ENCODE measurements at places on chromosomes 6 and 20.
A peak's percentile ranks its signal among the peaks of the same experiment; 100 is the strongest.

DNA sequence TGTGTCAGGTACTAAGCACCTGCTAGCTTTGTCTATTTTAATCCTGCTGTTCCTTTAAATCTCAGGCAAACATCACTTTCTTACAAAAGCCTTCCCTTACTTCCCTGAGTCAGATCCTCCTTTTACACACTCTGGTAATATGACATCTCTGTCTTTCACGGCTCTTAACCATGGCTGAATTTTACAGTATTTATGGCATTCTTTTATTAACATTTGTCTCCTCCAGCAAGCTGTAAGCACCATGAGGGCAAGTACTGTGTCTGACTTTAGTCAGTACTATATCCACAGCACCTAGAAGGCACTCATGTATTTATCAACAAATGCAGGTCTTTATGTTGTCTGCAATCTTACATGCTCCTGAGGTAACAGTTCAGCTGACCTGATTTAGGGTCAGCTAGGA is 33.7 kb upstream of the HBS1L start:
- DNase-seq: peak; percentile 26

DNA sequence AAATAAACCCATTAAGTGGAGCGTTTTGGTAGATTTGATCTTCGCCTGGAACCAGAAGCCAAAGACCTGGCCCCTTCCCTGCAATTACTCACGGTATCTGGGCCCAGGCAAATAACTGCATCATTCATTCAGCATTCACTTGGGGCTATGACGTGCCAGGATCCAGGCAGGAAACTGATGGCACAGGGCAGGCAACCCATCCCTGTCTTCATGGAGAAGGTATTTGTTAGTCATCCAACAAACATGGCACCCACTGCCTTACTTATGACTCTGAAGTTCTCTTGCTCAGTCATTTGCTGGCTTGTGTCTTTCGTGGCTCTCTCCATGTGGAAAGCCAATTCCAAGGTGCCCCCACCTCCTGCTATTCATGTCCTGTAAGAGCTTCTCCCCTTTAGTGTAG is 232.4 kb downstream of the BMP7 start:
- no peak for DNase-seq

DNA sequence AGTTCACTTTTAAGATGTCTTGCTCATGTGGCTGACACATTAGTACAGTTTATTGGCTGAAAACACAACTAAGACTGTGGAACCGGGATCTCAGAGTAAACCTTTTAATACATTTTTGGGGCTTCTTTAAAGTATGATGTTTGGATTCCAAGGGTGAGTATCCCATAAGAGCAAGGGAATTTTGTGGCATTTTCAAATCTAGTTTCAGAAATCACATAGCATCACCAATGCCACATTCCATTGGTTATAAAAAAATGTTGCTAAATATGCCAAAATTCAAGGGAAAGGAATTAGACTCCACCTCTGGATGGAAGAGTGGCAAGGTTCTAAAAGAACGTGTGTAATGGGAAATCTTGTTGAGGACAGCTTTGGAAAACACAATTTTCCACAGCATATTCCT is 338.6 kb downstream of the COL12A1 start:
- no peak for DNase-seq

GRCh38 chr20:9919271-9920014 is 80.6 kb upstream of the PAK5 start:
- peak; percentile 61 for DNase-seq

DNA sequence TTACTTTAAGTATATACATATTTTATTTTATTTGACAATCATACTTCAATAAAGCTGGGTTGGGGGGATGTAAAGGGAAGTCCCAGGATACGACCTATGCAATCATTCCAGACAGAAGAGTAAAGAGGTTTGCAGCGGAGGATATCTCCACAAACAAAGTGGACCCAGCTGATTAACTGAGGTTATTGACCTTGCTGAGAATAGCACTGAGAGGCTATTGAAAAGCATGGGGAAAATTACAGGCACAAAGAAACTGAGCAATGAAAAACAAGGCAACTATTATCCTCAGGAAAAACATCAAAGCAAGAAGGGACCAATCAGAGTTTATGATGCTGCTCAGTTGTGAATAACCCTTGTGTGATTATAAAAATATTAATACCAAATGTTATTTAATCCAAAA is 32.6 kb downstream of the SERPINB1 start:
- no peak for DNase-seq

DNA sequence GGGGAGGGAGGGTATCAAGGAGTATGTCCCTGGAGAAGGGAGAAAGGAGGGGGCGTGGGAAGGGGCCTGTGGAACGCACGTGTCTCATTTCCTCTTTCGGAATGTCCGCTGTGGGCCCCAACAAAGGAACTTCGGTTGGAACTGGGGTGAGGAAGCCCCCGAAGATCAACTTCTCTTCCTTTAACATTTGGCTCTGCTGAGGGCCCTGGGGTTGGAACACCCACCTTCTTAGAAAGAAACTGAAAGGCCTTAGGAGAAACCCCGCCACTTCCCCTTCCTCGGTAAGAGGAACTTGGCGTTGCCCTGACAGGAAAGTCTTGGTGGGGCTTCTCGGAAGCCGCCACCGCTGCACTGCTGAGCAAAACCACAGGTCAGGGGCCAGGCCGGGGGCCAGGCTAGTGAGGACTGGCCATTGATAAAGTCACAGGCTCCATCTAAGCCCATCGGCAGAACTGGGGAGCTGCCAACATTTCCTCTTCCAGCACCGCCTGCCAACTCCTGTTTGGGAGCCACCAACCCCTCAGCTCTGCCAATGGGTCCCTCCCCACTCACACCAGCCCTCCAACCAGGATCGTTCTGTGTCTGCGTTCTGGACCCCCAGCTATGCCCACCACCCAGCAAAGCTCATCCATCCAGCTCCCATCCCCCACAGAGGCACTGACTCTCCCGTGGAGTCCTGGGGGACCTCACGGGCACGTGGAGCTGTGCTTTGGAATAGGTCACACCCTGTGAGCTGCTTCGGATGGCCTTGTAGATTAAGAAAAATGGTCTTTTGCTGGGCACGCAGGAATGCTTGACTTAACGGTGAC is 44.8 kb downstream of the FGD2 start:
- peak; percentile 99 for DNase-seq

DNA sequence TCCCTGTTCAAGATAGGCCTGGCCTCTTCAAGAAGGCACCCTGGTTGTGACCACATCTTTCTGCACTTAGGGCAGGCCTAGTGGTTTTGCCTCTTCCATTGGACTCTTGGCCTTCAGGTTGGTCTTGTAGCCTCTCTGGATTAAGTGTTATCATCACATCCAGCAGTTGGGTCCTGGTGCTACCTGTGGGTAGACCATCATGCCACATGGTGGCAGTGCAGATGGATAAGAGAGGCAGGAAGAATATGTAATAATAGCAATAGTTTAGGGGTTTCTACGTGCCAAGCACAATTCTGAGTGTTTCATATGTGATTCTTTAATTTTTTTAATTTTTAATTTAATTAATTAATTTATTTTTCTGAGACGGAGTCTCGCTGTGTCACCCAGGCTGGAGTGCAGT is 28.5 kb upstream of the SNRPB2 start:
- DNase-seq: no peak

- no peak for DNase-seq
These were observed 1.1 kb upstream of the JPH2 start for GRCh38 chr20:44187772-44188709.

DNA sequence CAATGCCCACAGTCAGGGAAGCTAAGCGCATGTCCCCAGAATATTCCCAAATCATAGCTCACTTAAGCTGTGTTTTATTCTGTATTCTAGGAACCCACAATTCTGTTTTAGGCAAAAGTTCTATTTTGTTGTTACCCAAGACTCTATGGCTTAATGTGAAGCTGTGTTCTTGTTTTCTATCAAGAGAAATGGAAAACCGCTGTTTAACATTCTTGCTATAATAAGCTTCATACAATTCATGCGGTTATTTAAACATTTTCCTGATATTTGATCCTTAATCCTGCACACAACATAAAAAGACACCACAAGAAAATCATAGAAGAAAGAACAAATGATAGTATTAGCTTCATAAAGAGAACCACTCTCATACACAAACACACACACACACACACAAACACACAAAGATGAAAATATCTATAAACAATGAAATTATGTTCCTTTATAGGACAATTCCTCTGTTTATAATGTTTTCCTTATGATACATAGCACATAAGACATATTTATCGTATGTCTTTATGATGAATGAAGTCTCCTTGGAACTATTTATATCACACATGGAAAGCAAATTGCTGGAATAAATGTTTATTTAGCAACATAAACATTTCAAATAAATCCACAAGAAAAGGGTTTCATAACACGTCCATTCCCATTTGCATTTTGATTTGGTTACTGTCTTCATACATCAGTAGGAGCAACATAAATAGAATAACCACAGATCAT is 16.4 kb upstream of the COL21A1 start:
- no peak for DNase-seq

DNA sequence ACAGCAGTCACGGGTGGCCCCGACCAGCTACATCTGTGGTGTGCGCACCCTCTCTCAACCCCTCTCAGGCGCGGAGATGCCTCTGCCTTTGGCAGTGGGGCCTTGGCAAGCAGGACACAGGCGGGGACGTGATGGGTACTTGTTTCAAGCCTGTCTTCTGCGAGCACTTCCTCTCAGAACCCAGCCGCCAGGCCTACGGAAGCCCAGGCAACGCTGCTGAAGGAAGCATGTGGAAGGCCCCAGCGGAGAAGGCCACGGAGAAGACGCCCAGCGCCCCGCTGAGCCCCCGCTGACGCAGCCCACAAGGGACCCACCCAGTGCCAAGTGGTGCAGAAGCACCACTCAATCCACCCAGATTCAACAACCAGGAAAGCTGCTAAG is 13.0 kb downstream of the SERPINB6 start:
- DNase-seq: peak; percentile 58

DNA sequence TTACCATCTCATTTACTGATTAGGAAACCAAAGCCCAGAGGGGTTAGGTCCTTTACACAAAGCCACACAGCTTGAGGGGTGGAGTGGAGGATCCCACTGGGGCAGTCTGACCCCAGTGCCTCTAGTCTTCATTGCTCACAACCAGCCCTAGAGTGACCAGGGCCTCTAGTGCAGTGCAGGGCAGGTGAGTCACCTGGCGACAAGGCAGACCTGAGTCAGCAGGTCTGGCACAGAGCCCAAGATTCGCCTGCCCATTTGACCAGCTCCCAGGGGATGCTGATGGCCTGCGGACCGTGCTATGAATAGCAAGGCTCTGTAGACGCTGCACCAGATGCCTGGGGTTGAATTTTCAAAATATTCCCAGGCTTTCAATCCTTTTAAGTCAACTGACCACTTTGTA is 29.9 kb downstream of the CDH26 start:
- DNase-seq: no peak

- no peak for DNase-seq
These were observed 683.4 kb downstream of the RNF144B start for GRCh38 chr6:19070520-19070919.

DNA sequence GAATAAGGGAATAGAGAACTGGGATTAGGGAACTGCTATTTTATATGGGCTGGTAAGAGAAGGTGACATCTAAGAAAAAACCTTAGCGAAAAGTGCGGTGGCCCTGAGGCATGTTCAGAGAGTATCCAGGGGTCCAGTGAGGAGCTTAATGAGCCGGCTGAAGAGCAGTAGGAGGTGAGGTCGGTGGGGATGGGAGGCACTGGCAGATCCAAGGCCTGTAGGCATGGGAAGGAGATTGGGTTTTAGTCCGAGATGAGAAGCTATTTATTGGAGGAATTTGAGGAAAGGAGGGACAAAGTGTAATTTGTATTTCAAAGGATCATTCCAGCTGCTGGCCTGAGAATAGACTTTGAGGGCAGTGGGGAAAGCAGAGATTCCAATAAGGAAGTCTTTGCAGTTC is 123.8 kb downstream of the QKI start:
- DNase-seq: no peak

- DNase-seq: peak; percentile 47
These were observed 49.4 kb downstream of the F13A1 start for GRCh38 chr6:6270948-6271535.

DNA sequence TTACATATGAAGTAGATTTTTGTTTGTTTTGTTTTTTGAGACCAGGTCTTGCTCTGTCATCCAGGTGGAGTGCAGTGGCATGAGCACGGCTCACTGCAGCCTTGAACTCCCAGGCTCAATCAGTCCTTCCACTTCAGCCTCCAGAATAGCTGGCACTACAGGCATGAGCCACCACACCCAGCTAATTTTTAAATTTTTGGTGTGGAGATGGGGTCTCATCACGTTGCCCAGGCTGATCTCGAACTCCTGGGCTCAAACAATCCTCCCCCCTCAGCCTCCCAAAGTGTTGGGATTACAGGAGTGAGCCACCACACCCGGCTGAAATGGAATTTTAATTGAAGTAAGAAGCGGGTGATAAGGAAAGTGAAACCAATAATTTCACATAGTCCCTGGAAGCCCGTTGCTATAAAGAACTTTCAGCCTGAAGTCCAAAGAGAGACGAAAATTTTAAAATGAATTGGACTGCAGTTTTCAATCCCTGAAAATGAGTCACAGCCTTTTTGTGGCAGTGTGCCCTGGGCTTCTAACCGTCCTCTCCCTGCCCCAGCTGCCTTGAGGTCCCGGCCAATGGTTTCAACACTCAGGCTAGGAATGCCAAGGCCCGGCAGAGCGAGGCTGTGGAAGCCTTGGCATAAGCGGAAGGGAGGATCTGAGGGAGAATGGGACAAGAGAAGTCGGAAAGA is 757 bp downstream of the RAET1E start:
- DNase-seq: no peak

DNA sequence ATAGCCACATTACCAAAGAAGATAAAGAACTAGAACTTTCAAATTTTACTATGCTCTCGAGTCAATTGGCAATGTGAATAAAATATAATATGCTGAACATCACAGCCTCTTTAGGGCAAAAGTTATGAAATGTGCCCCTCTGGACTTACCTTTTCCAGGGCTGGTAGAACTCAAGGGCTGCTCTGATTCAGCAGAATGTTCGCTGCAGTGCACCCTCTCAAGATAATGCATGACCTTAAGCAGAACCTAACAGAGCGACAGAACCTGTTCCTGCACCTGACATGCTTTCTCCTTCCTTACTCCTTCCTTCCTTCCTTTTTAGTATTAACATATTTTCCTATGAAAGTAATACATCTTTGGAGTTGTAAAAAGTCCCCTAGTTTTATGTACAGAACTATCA is 65.4 kb upstream of the STXBP5 start:
- DNase-seq: no peak

DNA sequence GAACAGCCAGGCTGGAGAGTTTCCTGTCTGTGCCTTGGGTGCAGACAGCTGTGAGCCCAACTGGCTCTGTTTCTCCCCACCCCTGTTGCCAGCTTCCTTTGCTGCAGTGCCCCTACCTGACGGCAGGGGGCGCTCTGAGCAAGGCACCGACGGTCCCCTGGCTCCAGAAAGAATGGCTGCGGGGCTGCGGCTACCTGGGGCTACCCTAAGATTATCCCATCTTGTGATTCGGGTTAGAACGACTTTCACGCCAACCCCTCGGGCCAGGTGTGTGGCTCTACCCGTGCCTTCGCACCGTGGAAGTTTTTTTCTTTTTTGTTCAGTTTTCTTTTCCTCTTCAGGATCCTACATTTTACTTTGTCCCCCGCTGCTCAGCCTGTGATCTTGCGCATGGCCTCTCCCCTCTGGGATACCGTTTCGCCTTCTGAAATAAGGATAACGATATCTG is 33.4 kb upstream of the AAR2 start:
- peak; percentile 66 for DNase-seq

Measured in suppressor macrophage treated with lipopolysaccharide for 4 hours (primary cell).